ENCODE measurements at places on chromosomes 1 and 21. TPM values are rescaled to one million over a fixed set of nuclear protein-coding genes. Genes with fewer than 3 reads are reported as not detected.

- no peak for DNase-seq
- H3K36me3 ChIP-seq: no peaks in the 10 kb centered on the region
- H3K27ac ChIP-seq: no peak overlapping the region
Observed at GRCh38 chr1:221381910-221382623, 359.8 kb downstream of the DUSP10 start.

Gene CBR3
- 8.2 TPM for total RNA-seq

Gene FMO1
- 0.37 TPM for total RNA-seq

- DNase-seq: no peak
- no peaks in the 10 kb centered on the region for H3K27me3 ChIP-seq
- H3K4me3 ChIP-seq: no peak overlapping the region
- H3K36me3 ChIP-seq: no peaks in the 10 kb centered on the region
- no peaks in the 10 kb centered on the region for H3K4me1 ChIP-seq
- H3K27ac ChIP-seq: peak overlapping the region; percentile 18
Observed at GRCh38 chr1:91803847-91804545, 82.0 kb downstream of the TGFBR3 start.

DNA sequence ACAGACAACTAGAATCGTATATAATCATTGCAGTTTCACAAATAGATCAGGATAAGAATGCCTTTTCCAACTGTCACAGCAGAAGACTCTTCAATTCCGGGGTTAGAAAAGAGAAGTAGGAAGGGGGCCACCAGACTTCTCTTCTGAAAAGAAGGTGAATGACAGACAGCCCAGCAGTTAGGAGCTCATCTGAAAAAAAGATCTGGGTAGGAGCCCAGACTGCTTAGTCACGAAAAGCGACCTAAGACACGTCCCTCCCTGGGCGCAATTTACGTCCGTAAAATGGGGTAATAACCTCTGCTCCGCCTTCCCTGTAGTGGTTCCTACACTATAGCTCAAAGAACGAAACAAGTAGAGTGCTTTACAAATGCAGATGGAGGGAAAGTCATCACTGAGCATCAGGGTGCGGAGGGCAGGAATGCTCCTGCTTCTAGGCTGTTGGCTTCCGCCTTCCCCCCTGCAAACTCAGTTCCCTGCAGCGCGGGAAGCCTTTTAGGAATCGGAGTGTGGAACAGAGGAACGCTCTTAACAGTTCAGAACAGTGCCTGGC, 582 bp downstream of the ORC1 start:
- H3K4me3 ChIP-seq: peak overlapping the region; percentile 83
- no peaks in the 10 kb centered on the region for H3K4me1 ChIP-seq
- H3K36me3 ChIP-seq: peaks cover 22% of the 10 kb centered on the region
- H3K27me3 ChIP-seq: no peaks in the 10 kb centered on the region
- no peak for DNase-seq

Gene OR2L8
- not detected for total RNA-seq

DNA sequence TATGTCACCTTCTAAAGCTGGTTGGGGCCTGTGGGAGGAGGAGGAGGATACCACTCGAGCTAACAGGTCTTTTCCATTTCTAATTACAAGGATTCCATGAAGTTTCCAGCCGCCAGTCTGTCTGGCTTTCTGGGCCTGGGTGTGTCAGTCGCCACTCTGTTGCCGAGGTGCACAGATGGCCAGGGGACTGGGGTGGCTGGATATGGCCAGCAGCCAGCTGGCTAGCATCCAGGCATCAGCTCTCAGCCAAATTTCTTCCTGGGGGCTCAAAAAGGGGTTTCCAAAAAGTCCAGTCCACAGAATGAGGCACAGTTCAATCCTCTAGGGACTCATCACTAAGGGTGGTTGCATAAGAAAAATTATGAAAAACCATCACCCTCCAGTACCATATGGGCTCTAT, 32.4 kb downstream of the ITPKB start:
- no peak for DNase-seq
- H3K27ac ChIP-seq: no peak overlapping the region
- H3K4me3 ChIP-seq: no peak overlapping the region
- H3K4me1 ChIP-seq: peaks cover 53% of the 10 kb centered on the region
- no peaks in the 10 kb centered on the region for H3K36me3 ChIP-seq
- no peaks in the 10 kb centered on the region for H3K27me3 ChIP-seq

GRCh38 chr21:34280959-34281358, 82.8 kb upstream of the KCNE2 start:
- H3K27ac ChIP-seq: no peak overlapping the region
- no peak for DNase-seq
- no peaks in the 10 kb centered on the region for H3K27me3 ChIP-seq
- no peak overlapping the region for H3K4me3 ChIP-seq
- H3K4me1 ChIP-seq: peaks cover 4% of the 10 kb centered on the region

- no peak for DNase-seq
- H3K27ac ChIP-seq: no peak overlapping the region
- H3K27me3 ChIP-seq: no peaks in the 10 kb centered on the region
- no peak overlapping the region for H3K4me3 ChIP-seq
- no peaks in the 10 kb centered on the region for H3K36me3 ChIP-seq
Observed at GRCh38 chr1:198837278-198838021, 198.6 kb downstream of the PTPRC start.

GRCh38 chr1:7478142-7478790, 292.8 kb upstream of the VAMP3 start:
- no peaks in the 10 kb centered on the region for H3K4me1 ChIP-seq
- peak overlapping the region; percentile 61 for H3K27ac ChIP-seq
- no peaks in the 10 kb centered on the region for H3K27me3 ChIP-seq
- no peaks in the 10 kb centered on the region for H3K36me3 ChIP-seq

DNA sequence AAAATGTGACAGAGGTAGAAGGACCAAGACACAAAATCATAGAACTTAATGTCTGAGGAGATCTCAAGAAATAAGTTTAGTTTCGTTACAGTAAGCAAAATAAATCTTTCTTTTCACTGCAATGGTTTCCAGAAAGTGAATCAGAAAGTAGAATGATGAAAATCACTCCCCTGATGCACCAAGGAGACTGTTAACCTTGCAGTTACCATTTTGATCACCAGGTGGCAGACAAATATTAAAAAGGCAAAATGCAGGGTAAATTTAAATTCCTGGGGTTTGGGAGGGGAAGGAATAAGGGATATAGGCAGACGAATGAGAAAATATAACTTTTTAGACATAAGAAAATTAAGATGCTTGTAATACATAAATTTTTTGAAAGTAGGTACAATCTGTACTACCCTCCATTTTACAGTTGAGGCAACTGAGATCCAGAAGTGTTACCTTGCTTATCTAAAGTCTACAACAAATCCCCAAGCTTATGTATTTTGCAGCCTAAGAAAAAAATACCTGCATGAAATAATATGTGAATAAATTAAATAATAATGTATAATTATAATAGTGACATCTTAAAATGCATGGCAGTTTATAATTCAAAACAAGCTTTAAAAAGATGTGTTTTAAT, 253.2 kb downstream of the CRB1 start:
- no peak overlapping the region for H3K27ac ChIP-seq
- no peaks in the 10 kb centered on the region for H3K27me3 ChIP-seq
- DNase-seq: no peak
- H3K4me3 ChIP-seq: no peak overlapping the region
- H3K4me1 ChIP-seq: peaks cover 5% of the 10 kb centered on the region

Gene SDF4
- 128 TPM for total RNA-seq

DNA sequence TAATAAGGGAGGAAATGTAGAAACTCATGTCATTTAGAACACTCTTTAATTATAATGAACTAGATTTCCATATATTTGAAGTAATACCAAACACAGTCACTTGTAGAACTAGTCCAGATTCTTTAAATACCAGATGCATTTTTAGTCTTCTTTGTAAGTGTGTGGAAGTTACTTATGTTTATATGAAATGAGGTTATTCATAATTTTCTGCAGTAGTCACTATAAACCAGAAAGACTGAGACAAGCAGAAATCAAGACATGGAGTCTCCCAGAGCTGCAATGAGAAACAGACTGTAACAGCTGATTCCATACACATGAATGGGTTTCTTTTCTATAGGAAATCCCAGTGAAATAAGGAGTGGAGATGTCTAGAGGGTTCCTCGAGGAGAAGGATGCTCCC, 216.6 kb upstream of the ZP4 start:
- no peaks in the 10 kb centered on the region for H3K4me1 ChIP-seq
- H3K4me3 ChIP-seq: no peak overlapping the region
- no peak overlapping the region for H3K27ac ChIP-seq
- H3K27me3 ChIP-seq: no peaks in the 10 kb centered on the region
- no peak for DNase-seq
- no peaks in the 10 kb centered on the region for H3K36me3 ChIP-seq

- H3K36me3 ChIP-seq: no peaks in the 10 kb centered on the region
- no peak overlapping the region for H3K27ac ChIP-seq
- DNase-seq: peak; percentile 28
Observed at GRCh38 chr1:17194615-17195528, 10.1 kb upstream of the PADI1 start.

Gene CCDC181
- 1.9 TPM for total RNA-seq

GRCh38 chr1:156154317-156154749, 948 bp downstream of the SEMA4A start:
- H3K4me1 ChIP-seq: no peaks in the 10 kb centered on the region
- no peaks in the 10 kb centered on the region for H3K27me3 ChIP-seq
- DNase-seq: no peak
- no peak overlapping the region for H3K27ac ChIP-seq

- DNase-seq: no peak
- H3K27me3 ChIP-seq: no peaks in the 10 kb centered on the region
- peak overlapping the region; percentile 59 for H3K27ac ChIP-seq
- peaks cover 37% of the 10 kb centered on the region for H3K4me1 ChIP-seq
Observed at GRCh38 chr1:201329286-201329685, 46.0 kb downstream of the PKP1 start.

Gene LRRC53
- total RNA-seq: not detected

- peak overlapping the region; percentile 85 for H3K27ac ChIP-seq
- H3K36me3 ChIP-seq: no peaks in the 10 kb centered on the region
- DNase-seq: no peak
- H3K4me1 ChIP-seq: peaks cover 39% of the 10 kb centered on the region
Observed at GRCh38 chr1:28249866-28250295, 9.4 kb upstream of the SESN2 start.

DNA sequence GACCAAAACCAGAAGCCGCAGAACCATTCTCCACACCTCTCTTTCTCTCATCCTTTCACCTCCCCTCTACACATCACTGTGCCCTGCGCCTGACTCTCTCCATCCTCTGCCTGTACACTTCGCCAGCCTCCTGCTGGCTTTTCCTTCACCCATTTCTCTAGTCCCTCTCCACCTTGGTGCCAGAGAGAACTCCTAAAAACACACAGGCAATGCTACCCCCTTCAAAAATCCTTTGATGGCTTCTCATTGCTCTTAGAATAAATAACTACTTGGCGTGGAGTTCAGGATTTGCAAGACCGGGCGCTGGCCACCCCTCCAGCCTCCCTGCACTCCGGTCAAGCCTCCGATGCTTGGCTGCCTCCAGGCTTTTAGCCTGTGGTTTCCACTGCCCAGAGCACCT, 8.6 kb downstream of the CRABP2 start:
- no peaks in the 10 kb centered on the region for H3K36me3 ChIP-seq
- no peak for DNase-seq
- no peak overlapping the region for H3K27ac ChIP-seq

Gene PIAS3
- 11.4 TPM for total RNA-seq

Gene AKIRIN1
- total RNA-seq: 44.8 TPM

DNA sequence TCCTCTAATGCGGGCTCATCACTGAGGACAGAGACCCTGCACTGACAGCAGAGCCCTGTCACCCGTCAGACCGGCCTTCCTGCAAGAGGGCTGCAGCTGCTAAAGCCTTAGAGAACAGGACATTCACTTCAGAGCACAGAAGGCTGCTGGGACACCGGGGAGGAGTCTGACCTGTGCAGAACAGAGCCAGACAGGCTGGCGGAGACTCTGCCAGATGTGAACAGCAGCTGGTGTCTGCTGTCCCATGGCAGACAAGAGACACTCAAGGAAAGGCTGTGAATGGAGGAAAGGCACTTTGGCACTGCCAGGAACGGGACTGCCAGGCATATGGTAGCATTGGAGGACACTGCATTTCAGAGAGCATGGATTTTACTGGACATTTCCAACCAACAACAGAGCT, 21.4 kb downstream of the MRAP start:
- no peaks in the 10 kb centered on the region for H3K4me1 ChIP-seq
- H3K4me3 ChIP-seq: no peak overlapping the region
- H3K27ac ChIP-seq: no peak overlapping the region

- H3K4me1 ChIP-seq: no peaks in the 10 kb centered on the region
- DNase-seq: no peak
- H3K27ac ChIP-seq: no peak overlapping the region
- no peak overlapping the region for H3K4me3 ChIP-seq
- H3K27me3 ChIP-seq: no peaks in the 10 kb centered on the region
Observed at GRCh38 chr1:223222377-223222776, 79.3 kb upstream of the TLR5 start.

DNA sequence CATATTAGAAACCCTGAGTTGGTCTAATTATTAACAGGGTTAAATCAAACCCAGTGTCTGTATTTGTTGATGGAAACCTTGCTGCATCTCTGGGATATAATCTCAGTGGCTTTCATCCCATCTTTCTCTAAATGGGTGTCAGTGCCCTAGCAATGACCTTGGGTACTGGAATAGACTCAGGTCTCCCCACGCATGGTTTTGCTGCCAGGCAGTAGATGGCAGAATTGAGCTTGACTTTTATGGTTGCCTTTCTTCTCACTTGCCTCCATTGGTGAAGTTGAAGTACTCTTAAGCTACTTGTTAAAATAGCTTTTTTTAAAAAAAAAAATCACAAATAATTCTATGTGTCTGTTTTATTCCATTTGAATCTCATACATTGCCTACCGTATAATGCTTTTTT, 81.8 kb upstream of the HMCN1 start:
- no peak overlapping the region for H3K4me3 ChIP-seq
- H3K36me3 ChIP-seq: no peaks in the 10 kb centered on the region
- H3K27me3 ChIP-seq: no peaks in the 10 kb centered on the region

DNA sequence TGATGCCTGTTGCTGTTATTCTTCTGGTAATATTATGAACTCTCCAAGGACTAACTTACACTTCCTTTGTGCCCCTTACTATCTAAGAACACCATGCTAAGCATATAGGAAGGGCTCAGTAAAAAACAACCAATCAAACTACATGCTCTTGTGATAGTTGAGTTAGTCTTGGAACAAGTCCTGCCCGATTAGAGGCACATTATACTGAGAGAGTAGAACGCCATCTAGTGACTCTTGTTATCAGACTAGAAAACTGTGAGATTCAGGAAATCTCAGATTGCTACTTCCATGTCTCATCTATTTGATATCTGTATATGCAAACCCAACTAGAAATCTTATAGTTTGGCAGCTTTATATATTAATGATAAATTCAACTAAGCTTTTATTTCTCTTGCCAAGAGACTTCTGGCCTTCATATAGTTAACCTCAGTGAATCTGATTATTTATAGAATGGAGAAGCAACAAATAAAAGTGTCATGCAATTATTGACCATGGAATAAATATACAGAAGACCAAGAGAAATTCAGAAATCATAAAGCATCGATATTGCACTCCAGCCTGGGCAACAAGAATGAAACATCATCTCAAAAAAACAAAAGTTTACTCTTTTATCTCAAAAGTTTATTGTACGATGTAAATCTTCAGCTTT, 7.8 kb upstream of the SRRM1 start:
- H3K4me1 ChIP-seq: no peaks in the 10 kb centered on the region
- H3K27me3 ChIP-seq: no peaks in the 10 kb centered on the region
- H3K4me3 ChIP-seq: no peak overlapping the region
- no peak for DNase-seq

GRCh38 chr1:115669002-115669673, 27.4 kb downstream of the VANGL1 start:
- no peak overlapping the region for H3K4me3 ChIP-seq
- H3K36me3 ChIP-seq: peaks cover 4% of the 10 kb centered on the region
- H3K27ac ChIP-seq: no peak overlapping the region
- no peak for DNase-seq

GRCh38 chr21:40386294-40386911, 460.6 kb downstream of the DSCAM start:
- no peak overlapping the region for H3K4me3 ChIP-seq
- H3K27me3 ChIP-seq: no peaks in the 10 kb centered on the region
- no peak overlapping the region for H3K27ac ChIP-seq
- DNase-seq: peak; percentile 60
- H3K4me1 ChIP-seq: no peaks in the 10 kb centered on the region

Measured in right atrium auricular region (tissue), 2 donors.